ENCODE measurements at places on chromosomes 13 and 19.

DNA sequence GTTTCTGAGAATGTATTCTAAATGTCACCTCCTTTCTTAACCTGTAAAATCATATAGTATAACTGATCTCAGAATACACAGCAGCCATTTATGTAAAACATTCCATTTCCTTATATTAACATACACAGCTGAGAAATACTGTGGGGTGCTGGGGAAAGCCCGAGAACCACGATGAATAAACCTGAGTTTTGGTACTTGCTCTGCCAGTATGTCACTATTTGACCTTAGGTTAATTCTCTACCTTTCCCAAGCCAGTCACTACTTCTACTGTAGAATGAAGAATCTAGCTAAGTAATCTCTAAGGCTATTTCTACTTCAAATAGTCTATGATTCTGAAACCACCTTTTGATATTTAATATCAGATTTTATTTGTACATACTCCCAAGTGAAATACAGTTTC lies 173.7 kb downstream of the TBC1D4 start:
- no peak for DNase-seq

DNA sequence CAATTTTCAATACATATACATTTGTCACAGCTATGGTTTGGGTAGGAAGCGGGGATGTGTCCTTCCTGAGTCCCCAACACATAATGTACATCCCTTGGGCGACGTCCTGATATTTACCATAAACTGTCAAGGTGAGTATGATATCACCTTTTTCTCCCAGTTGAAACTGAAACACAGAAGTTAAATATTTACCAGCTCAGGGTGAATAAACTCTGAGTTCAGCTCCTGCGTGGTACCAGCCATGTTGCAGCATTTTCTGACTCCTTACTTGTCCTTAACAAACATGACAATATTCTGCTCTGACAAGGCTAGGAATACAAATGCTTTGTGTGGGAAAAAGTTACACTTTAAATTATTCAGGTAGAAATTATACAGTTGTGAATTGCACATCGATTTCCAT lies 294.2 kb downstream of the TEX29 start:
- no peak for DNase-seq

- DNase-seq: no peak
Observed at GRCh38 chr19:44582581-44583265, 30.6 kb upstream of the IGSF23 start.

DNA sequence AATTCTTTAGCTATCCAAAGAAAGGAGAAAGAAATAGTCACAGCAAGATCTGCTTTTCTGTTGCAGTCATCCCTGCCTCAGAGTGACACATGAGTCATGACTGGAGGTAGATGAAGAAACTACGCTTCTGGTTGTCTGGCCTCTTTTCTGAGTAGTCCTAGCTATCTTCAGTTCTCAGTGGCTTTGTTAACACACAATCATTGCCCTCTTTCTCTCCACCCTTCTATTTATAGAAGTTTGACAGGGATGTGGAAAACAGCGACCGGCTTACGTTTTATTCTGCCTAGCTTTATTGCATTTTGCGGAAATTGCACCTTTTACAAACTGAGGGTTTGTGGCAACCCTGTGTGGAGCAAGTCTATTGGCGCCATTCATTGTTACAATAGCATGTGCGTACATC lies 26.7 kb downstream of the SPATA13 start:
- DNase-seq: no peak

GRCh38 chr19:16895467-16896145 lies 6.8 kb downstream of the F2RL3 start:
- no peak for DNase-seq
